T-cell (primary cell): ENCODE measurements at places on chromosomes 7 and 10. TPM values are rescaled to one million over a fixed set of nuclear protein-coding genes. Genes with fewer than 3 reads are reported as not detected.

DENND2A gene
- not detected for total RNA-seq

MOGAT3 gene
- total RNA-seq, result not detected

WNT8B gene
- not detected for total RNA-seq

AGMO gene
- not detected for total RNA-seq

GRCh38 chr10:33332183-33333065 is 2.0 kb downstream of the NRP1 start:
- no peak for DNase-seq

DNA sequence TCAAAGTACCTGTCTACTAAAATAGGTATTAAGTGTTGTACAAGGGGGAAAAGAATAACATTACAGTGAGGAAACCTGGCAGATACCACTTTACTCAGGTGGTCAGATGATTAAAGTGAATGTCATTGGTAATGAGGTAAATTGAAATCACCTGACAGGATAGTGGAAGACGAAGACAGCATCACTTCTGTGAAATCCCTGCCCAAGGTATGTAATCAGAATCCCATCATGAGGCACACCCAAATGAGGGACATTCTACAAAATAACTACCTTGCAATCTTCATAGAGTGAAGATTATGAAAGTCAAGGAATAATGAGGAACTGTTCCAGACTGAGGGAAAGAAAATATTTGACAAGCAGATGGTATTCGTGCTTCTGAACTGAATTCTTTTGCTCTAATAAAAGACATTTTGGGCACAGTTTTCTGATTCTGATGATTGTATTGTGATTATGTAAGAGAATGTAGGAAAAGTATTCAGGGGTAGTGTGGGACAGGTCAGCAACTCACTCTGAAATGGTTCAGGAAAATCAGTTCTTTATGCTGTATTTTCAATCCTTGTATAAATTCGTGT is 33.3 kb upstream of the ARMS2 start:
- DNase-seq, result peak; percentile 9

- no peak for DNase-seq
Observed at GRCh38 chr7:131443496-131443895, 112.9 kb downstream of the PODXL start.

DNA sequence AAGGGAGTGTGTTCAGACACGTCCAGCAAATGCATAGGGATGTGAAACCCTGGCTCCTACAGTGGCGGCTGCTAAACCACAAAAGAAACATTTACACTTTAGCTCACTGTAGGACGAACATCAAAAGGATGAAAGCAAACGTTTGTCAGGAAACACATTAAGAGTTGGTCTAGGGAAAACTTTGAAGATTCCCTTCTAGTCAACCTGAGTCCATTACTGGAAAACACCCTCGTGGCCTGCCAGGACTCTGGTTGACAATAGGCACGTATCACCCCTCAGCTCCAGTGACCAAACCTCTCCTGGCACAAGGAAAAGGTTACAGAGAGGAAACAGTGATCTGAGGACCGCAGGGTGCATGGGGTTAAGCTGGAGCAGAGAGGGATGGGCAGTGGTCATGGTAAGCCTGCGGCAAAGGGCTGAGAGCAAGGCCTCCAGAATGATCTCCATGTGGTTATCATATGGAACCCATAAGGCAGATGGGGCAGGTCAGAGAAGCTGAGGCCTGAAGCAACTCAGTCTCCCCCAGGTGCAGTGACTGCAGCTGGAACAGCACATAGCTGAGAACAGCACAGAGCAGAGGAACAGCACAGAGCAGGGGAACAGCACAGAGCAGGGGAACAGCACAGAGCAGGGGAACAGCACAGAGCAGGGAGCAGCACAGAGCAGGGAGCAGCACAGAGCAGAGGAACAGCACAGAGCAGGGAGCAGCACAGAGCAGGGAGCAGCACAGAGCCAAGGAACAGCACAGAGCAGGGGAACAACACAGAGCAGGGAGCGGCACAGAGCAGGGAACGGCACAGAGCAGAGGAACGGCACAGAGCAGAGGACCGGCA is 49.9 kb downstream of the CHST15 start:
- DNase-seq, result no peak

DNA sequence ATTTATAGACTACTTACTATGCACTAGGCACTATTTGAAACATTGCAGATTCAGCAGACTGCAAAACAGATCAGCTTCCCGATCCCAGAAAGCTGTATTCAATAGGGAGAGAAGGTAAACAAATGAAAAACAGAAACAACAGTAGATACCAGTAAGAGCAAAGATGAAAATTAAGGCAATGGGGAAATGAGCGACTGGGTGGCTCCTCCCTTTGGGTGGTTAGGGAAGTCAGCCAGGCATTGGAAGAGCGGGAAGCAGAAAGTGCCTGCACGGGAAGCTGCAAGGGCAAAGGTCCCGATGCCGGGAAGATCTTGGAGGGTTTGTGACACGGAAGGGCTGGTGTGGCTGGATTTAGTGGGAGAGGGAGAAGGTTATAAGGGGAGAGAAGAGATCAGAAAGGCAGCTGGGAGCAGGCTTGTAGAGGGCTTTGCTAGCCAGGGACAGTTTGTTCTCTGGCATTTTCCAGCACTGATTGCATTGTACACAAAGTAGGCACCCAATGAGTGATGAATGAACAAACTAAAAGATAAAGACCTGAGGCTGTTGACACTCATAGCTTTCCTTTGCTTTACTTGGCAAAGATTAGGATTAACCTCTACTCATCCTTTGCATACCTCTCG is 67.8 kb downstream of the NAMPT start:
- DNase-seq, result no peak

DNA sequence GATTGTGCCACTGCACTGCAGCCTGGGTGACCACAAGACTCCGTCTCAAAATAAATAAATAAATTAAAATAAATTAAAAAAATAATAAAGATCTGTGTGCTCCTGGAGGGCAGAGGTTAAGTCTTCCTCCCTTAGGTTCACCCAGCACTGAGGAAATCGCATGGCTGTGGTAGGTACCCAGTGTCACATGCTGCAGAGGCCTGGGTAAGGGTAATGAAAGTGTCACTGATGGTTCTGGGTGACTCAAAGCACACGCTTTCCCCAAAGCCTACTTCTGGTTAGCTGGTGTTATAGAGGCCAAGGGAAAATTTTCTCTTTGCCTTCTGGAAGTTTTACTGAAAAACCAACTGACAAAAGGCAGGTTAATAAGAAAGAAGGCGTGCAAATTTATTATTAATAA is 88.8 kb upstream of the ITGB1 start:
- DNase-seq, result no peak

GRCh38 chr10:122702275-122702674 is 2.6 kb upstream of the C10orf120 start:
- DNase-seq, result no peak

DNA sequence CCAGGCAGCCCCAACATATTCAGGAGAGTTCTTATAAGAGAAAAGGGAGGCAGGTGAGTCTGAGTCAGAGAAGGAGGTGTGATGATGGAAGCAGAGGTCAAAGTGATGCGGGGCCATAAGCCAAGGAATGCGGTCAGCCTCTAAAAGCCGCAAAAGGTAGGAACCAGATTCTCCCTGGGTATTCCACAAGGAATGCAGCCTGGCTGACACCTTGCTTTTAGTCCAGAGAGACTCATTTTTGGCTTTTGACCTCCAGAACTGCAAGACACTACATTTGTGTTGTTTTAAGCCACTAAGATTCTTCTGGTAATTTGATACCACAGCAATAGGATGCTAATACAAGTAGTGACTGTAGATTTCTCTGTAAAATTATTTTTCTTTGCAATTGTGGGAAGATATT is 151.5 kb upstream of the EEPD1 start:
- no peak for DNase-seq

DNA sequence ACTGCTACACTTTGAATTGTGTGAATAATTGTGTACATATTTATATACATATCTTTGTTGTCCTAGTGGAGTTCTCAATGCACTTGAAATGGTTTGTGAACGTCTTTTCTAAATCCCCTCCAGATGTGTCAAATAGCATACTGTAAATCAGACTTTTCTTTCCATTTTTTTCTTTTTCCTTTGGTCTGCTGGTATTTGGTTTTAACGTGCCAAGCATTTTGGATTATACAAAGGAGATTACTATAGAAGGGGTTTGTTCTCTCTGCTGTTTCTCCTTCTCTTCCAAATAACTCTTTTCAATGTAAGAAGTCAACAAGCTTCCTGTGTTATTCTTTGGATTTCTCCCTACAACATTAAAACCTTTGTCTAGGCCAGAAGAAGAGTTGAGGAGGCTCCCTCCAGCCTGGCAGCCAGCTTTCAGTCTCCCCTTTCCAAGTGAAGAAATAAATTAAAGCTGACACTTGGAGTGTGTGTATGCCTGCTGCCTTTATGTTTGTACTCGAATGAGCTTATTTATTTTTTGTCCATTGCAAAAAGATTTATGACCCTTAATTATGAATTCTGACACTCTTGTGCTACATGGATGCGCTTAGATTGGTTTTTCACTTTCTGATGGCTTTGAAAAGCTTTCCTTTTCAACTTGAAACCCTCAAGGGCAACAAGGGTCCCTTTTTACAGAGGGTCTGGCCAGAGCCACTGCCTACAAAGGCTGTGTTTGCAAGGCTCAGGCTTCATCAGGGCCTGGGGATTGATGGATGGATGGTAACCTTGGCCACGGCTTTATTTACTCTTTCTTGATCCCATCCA is 107.8 kb downstream of the RAB18 start:
- DNase-seq, result no peak

GRCh38 chr10:72087969-72088888 is at the start of gene SPOCK2:
Gene SPOCK2 (minus strand): TSS chr10:72088551. CDS start chr10:72088328, 223 bp downstream.
- peak; percentile 79 for DNase-seq

DNA sequence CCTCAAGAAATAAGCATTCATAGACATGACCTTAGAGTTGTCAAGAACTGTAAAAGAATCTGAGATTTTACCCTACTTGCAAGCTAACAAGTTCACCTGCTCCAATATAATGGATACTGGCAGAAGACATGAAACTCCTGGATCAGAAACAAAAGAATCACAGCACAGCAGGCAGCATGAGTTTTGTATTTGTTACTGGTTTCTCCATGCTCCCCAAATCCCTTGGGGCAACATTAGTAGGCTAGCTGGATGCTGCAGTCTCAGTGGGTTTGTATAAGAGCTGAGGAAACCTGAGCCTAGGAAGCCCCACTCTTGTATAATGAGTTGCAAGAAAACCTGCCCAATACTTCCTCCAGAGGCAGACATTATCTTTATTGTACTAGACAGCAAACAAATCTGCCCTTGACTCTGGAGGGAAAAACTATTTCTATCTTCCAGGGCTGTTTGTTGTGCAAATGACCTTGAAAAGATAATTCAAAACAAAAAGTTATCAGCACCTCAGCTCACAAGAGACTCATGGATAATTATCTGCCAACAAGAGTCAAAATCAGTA is 64.8 kb downstream of the ABLIM1 start:
- DNase-seq, result no peak

DNA sequence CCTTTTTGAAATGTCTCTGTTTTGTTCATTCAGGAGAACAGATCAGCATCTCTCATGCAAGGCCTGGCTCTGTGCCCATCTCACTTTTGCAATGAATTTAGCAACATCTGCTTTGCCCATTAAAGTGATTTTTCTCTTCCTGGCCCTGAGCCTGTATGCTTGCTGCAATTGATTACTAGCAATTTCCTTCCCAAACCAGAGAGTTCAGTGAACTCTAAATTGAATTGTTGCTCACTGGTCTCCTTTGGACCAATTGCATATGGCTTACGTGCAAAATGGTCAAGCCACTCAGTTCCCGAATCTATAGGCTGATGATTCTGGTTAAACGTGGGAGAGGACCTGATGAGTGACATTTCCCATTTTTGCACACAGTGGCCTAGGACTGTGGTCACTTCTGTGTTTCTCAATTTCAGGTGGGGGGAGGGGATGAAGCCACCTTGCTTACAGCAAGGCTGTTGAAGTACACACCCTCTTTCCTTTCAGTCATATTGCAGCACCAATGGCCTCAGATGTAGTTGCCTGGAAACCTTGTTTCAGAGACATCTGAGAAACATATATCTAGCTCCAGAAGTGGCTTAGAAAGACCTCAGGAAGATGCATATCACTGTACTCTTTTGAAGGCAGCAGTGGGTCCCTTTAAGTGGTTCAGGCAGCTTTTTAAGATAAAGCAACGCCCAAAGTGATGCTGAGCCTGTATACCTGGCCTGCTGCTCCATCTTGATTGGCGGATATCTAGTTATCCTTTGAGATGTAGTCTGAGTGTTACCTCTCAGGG is 201.4 kb downstream of the PTEN start:
- DNase-seq, result peak; percentile 48

GRCh38 chr7:152897401-152897800 is 137.8 kb downstream of the ACTR3B start:
- DNase-seq, result no peak

DNA sequence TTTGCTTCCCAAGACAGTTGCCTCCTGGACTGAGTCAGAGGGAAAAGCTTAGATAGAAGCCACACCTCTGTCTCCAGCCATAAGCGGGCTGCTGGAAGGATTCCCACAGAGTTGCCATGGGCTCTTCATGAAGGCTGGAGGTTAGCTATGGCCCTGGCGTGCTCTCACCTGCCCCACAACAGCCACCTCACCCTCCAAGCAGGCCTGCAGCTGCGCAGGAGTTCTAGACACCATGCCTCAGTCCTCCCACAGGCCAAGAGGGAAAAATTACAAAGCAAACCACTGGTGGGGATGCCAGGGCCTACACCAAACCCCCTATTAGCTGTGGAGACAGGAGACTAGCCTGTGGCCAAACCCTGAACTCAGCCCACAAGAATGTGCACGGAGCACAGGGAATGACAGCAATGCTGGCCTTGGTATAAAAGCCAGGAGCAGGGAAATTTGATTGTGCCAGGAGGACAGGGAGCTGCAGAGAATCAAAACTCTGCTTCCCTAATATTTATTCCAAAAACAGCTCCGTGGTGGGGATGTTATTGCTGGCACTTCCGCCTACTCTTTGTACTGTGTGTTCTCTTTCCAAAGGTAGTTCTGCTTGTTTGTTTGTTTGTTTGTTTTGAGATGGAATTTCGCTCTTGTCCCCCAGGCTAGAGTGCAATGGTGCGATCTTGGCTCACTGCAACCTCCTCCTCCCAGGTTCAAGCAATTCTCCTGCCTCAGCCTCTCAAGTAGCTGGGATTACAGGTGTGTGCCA is 60.3 kb upstream of the STK17A start:
- DNase-seq, result no peak

DNA sequence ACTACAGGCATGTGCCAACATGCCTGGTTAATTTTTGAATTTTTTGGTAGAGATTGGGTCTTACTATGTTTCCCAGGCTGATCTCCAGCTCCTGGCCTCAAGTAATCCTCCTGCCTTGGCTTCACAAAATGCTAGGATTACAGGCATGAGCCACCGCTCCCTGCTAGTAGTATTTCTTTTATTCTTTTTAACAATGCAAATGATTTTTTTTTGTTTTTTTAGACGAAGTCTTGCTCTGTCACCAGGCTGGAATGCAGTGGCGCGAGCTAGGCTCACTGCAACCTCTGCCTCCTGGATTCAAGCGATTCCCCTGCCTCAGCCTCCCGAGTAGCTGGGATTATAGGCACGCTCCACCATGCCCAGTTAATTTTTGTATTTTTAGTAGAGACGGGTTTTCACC is 58.1 kb downstream of the SVIL start:
- no peak for DNase-seq

GRCh38 chr10:103497161-103497915 is 3.8 kb downstream of the NEURL1 start:
- no peak for DNase-seq

DNA sequence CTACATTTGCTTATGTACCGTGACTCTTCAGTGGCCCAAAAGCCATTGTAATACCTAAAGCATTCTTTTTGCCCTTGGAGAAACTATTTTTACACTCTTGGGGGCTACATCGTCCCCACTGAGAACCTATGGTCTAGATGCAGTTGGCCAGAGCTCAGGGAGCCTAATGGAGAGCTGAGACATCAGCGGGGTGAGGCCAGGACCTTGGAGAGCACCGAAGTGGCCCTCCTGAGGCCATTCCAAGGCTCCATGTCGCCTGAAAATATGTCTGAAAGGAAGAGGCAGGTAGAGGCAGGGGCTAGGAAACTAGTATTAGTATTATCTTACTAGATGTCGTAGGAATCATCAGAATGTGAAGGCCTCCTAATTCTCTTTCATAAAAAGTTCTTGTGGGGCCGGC is 4.9 kb downstream of the PKD2L1 start:
- DNase-seq, result no peak
